Endothelial cell (in vitro differentiated cells): ENCODE measurements at places on chromosomes 2 and 18.

- DNase-seq: no peak
Observed at GRCh38 chr18:64659196-64659595, 510.3 kb upstream of the LINC00305 start.

- no peak for DNase-seq
Observed at GRCh38 chr2:173843526-173843925, 121.6 kb downstream of the SP3 start.

DNA sequence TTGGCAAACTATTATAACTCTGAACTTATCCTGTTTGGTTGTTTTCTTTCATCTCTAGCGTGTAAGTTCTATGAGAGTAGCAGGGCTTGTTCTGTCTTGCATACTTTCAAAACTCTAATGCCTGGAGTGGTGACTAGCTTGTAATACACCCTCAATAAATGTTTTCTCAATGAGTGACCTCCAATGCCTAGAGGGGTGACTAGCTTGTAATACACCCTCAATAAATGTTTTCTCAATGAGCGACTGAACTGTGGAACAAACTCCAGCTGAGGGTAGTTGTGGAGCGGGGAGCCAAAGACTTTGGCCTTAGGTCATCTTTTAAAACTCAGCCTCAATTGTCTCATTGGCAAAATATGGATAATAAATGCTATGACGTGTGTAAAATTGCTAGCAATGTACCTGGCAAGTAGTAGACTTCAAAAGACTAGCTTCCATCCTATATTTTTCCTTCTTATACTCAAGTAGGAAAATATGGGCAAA lies 1.8 kb downstream of the GPD2 start:
- no peak for DNase-seq

GRCh38 chr2:131966256-131966655 lies 195.5 kb downstream of the ANKRD30BL start:
- no peak for DNase-seq

GRCh38 chr2:9287400-9288045 lies 80.9 kb downstream of the ASAP2 start:
- no peak for DNase-seq

DNA sequence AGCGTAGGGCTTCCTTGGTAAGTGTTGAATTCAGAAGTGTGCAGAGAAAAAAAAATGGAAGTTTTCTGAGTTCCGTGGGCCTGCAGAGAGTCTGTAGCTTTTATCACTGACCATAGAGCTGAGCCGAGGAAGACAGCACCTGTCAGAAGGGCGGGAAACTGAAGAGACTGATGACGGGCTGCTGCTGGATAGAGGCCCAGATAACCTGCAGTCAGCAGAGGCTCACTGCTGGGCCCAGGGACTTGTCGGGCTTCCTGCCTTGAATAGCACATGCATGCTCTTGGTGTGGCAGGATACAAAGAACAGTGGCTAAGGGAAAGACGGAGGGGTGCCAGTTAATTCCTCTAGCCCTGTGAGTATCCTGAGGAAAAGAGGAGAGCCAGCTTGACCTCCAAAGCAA lies 166.4 kb downstream of the MGAT5 start:
- DNase-seq: no peak

DNA sequence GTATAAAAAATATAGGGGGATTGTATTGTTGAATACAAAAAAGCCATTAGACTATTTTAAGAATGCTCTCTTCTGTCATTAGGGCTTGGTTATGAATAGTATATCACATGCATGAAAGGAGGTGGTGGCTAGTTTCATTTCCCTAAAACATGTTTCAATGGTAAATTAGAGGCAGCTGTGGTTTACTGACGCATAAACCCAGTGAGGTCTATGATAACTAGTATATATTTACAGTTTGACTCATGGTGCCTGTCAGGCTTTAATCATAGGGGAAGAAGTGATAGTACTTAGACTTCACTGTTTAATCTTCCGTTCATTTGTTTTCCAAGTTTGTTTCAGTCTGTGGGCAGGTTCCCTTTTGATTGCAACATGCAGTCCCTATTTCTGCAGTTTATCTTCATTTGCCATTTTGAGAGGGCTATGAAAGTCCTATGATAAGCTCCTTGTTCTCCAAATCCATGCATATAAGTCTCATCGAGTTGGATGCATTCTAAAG lies 55.1 kb upstream of the MAP4K3 start:
- DNase-seq: no peak

DNA sequence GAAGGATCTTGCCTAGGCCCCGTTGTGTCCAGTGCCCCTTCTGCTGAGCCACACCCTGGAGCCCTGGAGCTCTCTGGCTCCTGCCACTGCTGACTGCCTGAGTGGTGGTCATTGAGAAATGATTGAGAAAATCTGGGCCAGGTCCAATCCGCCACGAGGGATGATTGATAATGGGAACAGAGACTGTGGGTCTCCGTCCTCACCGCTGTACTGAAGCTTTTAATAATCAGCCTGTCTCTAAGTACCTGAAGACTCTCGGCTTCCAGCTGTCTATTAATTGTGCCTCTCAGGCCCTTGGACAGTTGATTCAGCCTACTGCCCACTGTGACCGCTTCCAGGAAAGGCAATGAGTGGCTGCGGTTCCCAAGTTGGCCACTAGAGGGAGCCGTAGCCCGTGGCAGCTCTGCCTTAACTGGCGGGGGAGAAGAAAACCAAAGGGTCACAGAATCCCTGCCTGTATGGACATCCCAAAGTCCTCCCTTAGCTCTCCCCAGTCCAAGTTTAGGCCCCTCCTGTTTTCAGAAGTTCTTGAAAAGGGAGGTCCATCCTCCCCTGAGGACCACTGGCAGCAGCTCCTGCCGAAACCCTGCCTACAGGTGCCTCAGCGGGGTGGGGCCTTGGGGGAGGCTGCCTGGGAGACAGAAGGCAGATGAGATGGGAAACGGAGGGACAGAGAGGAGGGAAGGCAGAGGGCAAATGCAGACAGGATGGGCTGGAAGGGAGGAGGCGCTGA lies 213.6 kb downstream of the TNS1 start:
- DNase-seq: peak; percentile 96

- DNase-seq: no peak
Observed at GRCh38 chr18:13247506-13247905, 28.9 kb downstream of the LDLRAD4 start.

DNA sequence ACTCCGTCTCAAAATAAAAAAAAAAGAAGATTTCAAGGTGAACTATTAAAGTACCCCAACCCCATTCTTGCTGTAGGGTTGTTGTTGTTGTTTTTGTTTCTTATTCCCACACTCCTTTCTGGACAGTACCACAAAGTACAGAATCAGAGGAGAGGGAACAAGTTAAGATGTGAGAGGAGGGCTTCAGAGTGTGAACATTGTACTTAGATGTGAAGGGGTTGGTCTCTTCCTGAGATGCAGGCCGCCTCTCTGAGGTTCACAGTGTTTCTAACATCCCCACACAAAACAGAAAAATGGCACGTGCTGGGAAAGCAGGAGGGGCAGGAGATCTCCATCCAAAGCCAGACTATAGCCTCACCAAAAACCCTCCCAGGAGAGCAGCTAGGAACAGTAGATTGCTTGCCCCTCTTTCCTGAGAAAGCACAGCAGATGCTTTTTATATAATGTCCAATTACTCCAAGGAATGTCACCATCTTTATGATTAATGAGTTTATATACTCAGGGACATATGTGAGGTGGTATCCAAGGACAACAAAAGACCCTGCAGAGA lies 22.6 kb downstream of the ADD2 start:
- DNase-seq: no peak

DNA sequence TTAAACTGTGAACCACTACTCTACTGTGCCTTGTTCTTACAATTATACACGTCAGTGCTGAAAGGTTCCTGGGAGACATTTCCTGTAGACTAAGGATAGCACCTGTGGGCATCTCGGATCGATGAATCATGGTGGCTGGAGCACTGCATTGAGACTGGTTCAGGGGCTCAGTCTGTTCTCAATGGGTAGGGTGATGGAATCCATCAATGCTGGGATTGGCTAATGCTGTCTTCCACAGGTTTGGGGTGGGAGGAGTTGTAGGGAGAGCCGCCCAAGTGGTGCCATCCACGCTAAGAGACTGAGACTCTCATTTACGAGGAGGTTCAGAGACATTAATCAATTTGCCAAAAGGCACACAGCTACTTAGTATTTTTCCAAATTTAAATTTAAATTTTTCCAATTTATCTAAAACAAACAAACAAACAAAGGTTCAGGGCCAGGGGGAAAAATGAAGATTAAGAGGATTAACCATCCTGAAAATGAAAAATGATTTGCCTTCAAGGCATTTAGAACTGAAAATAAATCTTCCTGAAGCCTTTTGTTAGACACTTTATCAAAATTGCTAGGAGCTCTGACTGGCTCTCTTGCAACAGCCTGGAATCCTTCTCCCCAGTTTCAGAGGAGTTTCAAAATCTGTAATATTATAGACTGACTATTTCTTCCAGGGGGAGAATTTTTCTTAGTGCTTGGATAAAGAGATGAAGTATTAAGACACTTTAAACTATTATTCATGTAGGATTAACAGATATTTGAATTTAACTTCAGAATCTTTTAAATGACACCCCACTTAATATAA lies 359.2 kb downstream of the TGIF1 start:
- no peak for DNase-seq

GRCh38 chr2:224729435-224729834 lies 13.3 kb upstream of the CCDC195 start:
- DNase-seq: no peak

- DNase-seq: no peak
Observed at GRCh38 chr2:72278046-72278445, 130.4 kb upstream of the CYP26B1 start.

GRCh38 chr2:157302492-157303099 lies 23.0 kb downstream of the ERMN start:
- DNase-seq: peak; percentile 27

DNA sequence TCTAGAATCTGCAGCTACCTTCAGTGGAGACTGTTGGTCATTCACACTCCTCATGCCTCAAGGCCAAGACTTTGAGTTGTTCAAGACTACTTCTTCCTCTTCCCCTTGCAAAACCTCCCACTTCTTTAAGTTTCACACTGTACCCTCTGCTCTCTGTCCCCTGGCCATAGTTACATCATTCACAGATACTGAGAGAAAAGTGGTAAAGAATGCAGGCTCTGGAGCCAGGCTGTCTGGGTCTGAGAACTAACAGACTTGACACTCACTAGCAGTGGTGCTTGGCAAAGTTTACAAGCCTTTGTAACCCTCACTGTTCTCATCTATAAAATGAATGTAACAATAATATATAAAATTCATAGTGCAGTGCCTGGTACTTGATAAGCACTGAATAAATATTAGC lies 61.8 kb downstream of the CDH20 start:
- DNase-seq: no peak

- peak; percentile 23 for DNase-seq
Observed at GRCh38 chr2:112181571-112182290, 43.5 kb downstream of the FBLN7 start.
